ENCODE measurements at places on chromosomes 12 and 14.

- DNase-seq, result no peak
Measured at GRCh38 chr14:74980731-74981461, 21.8 kb upstream of the EIF2B2 start.

GRCh38 chr12:52254180-52254964 is 20.1 kb upstream of the KRT86 start:
- no peak for DNase-seq

GRCh38 chr12:30874455-30875321 is 51.9 kb upstream of the TSPAN11 start:
- no peak for DNase-seq

DNA sequence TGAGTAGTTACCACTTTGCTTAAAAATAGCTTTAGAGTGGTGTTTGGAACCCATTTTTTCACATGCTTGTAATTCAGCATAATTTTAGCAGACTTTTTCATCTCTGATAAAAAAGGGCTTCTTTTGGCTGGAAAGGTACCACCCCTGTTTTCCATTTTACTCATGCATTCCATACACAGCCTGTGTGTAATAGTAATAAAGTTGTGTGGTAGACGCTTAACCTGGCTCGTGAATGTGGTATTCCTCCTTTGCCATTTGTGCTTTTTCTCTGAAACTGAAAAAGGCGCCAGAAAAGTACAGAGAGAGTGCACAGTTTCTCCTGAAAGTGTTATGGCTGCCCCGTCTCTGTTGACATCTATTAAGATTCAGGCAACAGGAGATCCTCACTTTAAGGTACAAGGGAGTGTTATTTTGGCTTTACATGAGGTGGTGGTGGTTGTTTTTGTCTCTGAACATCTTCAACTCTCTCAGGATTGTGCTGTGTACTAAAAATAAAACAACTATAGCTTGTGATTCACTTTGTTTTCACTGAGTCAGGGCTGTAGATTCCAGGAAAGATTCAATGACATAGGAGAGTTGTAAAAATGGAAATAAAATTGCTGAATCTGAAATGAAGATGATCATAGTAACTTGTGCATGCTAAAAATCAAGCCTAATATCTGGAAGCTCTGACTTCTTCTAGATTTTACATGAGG is 45.6 kb upstream of the MIS18BP1 start:
- DNase-seq, result no peak

DNA sequence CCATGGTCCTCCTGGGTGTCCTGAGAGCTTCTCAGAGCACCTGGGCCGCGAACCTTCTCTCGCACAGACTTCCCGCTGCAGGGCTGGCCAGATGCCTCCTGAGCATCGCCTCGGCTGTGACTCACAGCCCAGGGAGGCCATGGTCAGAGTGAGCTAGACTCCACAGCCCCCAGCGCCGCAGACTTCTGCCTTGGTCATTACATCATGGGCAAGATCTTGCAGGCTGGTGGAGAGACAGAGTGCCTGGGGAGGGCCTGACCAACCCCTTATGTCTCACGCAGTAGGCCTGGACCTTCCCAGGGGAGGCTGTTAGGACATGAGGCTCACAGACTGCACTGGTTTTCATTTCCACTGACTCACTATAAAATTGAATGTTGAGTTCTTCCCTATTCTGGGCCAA is 41.8 kb downstream of the SMOC1 start:
- DNase-seq, result no peak

- DNase-seq, result no peak
Measured at GRCh38 chr14:23053426-23053825, 3.9 kb downstream of the CDH24 start.

- no peak for DNase-seq
Measured at GRCh38 chr12:14621826-14622225, 54.1 kb upstream of the PLBD1 start.

GRCh38 chr12:21800011-21800410 is 25.5 kb upstream of the KCNJ8 start:
- no peak for DNase-seq

DNA sequence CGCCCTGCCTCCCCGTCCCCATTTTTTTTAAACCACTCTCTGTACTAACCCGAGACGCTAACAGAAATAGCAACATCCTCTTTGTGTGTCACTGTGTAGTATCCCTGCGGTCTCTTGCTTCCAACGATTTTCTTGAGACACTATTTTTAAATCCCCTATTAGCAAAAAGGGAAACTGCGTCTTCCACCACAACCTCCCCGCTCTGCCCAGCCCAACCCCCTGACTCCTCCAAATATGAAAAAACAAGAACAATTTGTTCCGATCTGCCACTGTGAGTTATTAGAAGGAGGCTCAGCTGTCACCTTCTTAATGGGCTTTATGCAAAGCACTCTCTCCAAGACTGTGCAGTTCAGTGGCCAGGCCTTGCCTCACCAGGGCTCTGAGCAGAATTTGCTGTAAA is 76.3 kb downstream of the MAP1LC3B2 start:
- peak; percentile 25 for DNase-seq

DNA sequence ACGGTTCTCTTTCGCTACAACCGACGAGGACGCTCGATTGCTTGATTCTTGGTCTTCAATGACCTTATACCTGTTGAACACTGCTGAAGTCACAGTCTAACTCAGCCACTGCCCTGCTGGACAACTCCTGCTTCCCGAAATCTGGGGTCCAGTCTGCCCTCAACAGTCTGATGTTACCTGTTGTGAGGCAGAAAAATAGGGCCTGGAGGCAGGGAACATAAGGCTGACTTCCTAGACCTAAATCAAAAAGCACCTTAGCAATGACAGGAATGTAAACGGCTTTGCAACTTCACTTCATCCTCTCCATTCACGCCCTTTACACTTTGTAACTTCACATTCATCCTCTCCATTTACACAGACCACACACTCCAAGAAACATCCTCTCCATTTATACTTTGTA is 597 bp upstream of the GLTP start:
- no peak for DNase-seq

- no peak for DNase-seq
Measured at GRCh38 chr12:20950248-20950647, 139.7 kb downstream of the SLCO1B3 start.

GRCh38 chr12:63787306-63787705 is 7.6 kb downstream of the RXYLT1 start:
- no peak for DNase-seq

- DNase-seq, result peak; percentile 53
Measured at GRCh38 chr14:101369916-101370592, 191.2 kb upstream of the DIO3 start.

DNA sequence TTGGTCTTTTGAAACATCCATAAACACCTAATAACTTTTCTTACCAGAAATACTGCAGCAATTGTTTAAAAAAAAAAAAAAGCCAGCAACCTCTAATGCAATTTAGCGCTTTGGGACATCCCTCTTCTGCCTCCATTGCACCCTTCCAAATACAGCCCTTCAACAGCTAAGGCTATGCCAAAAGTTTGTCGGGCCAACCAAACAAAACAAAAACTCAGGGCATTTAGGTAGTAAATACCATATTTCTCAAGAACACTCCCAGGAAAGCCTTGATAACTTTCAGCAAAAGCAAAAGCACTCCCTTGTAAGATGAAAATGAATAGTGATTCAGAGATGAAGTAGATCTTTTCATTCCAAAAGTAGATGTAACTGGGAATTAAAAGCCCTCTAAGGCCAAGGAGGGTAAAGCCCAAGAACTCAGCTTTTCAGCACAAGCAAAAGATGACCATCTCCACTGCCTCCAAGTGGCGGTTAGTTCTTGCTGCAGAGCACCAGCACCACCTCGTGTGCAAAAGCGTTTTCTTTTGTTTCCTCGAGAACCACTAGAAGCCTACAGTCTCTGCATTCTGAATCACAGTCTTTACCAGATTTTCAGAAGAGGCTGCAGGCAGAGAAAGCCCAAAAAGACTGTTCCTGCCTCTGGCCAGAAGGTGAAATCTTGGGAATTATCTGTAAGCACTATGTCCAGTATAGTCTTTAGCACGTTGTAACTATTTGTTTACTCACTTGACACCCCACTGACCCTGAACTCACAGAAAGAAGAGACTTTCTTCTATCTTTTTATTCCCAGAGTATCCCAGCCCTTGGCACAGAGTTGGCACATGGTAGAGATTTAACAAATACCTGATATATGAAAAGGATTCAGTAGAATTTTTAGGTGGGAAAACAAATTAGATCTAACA is 53.1 kb downstream of the SIX6 start:
- peak; percentile 67 for DNase-seq

DNA sequence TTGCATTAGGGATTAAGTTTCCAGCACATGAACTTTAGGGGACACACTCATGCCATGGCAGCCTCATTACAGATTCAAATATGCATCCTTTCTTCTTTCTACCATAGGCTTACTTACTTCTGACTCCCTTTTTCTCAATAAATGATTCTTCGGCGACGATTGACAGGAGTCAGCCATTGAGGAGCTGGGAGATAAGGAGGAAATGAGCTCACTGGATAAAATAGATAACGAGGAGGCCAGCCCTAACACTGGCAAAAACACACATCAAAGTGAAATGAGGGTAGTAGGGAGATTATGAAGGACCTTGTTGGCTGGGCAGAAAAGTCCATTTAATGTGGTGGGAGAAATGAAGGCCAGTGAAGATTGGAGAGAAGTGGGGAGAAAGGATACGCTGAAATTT is 172.2 kb downstream of the SLC41A2 start:
- DNase-seq, result no peak

DNA sequence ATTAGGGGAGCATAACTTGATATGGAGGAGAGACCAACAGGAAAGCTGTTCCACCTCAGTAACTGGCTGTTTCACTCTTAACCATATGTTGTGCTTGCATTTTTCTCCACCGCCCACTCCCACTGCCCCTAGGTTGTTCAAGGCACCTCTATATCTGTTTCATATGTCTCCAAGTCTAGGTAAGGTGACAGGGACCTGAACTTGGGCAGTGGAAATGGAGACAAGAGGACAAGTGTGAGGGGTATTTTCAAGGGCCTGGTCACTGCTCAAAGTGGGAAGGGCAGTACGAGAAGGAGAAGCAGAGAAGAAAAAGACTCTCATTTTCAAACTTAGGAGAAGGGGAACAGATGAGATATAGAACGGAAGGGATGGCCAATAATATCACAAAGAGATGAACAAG is 3.1 kb downstream of the SLC38A1 start:
- no peak for DNase-seq
